ENCODE measurements at places on chromosomes 5 and 9.

GRCh38 chr9:137454597-137455358, 4.4 kb downstream of the NSMF start:
- DNase-seq: no peak

GRCh38 chr5:179411161-179411841, 66.0 kb upstream of the ADAMTS2 start:
- no peak for DNase-seq

GRCh38 chr5:60334281-60334713, 365.7 kb downstream of the DEPDC1B start:
- no peak for DNase-seq

DNA sequence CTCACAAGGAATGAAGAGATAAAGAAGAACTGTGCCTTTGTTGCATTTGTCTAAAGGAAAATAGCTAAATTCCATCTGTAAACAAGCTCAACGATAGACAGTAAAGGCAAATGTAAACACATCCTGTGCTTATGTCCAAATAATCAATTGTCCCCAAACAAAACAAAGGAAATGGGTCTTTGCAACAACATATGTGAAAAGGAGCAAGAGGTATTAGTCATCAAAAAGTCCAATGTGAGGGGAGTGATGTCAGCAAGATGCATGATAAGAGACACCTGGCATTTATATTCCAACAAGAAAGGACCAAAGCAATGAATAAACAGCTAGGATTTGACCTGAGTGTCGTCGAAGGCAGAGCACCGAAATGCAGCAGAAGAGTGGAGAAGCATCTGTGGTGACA, 209.1 kb downstream of the ASTN2 start:
- no peak for DNase-seq

- no peak for DNase-seq
Measured at GRCh38 chr5:3237276-3237868, 358.3 kb upstream of the IRX1 start.

DNA sequence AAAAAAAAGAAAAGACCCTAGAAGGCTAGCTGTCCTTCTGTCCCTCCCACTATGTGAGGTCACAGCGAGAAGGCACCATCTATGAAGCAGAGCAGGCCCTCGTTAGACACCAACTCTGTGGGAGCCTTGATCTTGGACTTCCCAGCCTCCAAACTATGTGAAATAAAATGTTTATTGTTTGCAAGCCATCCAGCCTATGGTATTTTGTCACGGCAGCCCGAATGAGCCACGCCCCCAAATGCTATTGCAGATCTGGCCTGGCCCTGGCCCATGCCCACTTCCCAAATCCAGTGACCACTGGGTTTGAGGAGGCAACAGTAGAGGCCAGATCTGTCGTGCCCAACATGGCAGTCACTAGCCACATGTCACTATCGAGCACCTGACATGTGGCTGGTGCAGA, 10.8 kb downstream of the STK10 start:
- no peak for DNase-seq

GRCh38 chr9:34576597-34577399, 12.7 kb downstream of the CNTFR start:
- DNase-seq: no peak

GRCh38 chr5:16626696-16627264, 10.0 kb upstream of the RETREG1 start:
- DNase-seq: no peak

GRCh38 chr9:38081356-38082108, 12.5 kb upstream of the SHB start:
- DNase-seq: no peak

- no peak for DNase-seq
Measured at GRCh38 chr9:129198319-129199043, 20.4 kb upstream of the IER5L start.

- DNase-seq: no peak
Measured at GRCh38 chr9:101566904-101567724, 27.7 kb downstream of the PPP3R2 start.

- no peak for DNase-seq
Measured at GRCh38 chr9:104879555-104880309, 48.2 kb downstream of the ABCA1 start.

GRCh38 chr9:107824556-107824955, 335.0 kb upstream of the KLF4 start:
- no peak for DNase-seq

DNA sequence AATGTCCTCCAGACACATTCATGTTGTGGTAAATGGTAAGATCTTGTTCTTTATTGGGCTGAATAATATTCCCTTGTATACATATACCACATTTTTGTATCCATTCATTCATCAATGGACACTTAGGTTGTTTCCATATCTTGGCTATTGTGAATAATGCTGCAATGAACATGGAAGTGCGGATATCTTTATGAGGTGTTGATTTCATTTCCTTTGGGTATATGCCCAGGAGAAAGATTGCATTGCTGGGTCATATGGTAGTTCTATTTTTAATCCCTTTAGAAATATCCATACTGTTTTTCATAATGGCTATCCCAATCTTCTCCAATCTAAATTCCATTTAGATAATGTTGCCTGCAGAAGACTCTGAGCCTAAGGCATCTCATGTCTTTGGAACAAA, 78.0 kb upstream of the TNC start:
- DNase-seq: no peak

DNA sequence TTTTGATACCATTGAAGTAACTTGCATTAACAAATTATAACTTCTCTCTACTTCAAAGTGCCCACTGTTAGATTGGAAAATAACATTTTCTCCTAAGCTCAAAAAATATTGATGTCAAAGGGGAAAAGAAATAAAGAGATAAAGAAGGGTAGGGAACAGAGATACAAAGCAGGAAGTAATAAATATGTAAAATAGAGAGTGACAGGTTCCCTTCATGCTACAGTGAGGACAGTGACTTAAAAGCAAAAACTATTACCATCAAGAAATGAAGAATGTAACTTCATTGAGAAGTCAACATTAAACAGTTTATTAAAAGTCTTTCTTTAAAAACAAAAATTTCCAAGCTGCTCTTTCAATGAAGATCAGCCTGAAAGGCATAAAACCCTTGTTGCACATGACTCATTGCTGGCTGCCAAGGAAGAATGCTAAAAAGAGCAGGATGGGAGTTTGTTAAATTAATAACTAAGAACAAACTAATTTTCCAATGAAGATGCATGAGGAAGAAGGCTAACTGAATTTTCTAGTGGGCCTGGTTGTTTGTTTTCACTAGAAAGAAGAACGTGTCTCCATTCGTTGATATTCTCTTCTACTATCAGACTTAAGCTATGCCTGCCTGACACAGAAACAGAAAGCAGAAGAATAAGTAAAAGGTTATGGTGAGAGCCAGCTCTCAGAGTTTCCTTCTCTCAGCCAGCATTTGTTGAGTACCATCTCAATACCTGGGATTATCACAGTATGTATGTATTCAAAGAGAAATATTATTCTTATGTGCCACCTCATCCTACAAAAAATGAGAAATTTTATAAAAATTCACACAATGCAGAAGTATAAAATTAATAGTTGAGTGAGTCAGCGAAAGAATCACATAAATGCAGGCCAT, 197.8 kb upstream of the NREP start:
- DNase-seq: no peak

- DNase-seq: no peak
Measured at GRCh38 chr5:1701216-1701864, 98.3 kb downstream of the MRPL36 start.

- no peak for DNase-seq
Measured at GRCh38 chr5:168401226-168401625, 85.0 kb upstream of the RARS1 start.

DNA sequence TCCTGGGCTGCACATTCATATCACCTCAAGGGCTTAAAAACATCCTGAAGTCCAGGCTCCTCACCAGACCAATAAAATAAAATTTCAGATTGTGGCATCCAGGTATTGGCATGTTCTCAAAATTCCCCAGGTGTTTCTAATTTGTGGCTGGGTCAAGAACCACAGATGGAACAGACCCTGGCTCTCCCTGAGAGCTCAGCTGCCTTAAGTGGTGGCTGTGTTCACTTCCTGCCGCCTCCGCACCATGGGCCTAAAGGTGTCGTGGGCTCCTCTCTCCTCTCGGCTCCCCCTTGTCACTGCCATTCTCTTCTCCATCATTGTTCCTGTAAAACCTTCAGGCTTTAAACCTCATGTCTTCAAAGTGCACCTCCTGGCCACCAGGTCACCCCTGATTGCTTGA, 17.8 kb upstream of the CCNJL start:
- DNase-seq: no peak

- DNase-seq: no peak
Measured at GRCh38 chr9:2177121-2177520, 162.0 kb downstream of the SMARCA2 start.

- no peak for DNase-seq
Measured at GRCh38 chr5:179963375-179963774, 55.7 kb upstream of the TBC1D9B start.

DNA sequence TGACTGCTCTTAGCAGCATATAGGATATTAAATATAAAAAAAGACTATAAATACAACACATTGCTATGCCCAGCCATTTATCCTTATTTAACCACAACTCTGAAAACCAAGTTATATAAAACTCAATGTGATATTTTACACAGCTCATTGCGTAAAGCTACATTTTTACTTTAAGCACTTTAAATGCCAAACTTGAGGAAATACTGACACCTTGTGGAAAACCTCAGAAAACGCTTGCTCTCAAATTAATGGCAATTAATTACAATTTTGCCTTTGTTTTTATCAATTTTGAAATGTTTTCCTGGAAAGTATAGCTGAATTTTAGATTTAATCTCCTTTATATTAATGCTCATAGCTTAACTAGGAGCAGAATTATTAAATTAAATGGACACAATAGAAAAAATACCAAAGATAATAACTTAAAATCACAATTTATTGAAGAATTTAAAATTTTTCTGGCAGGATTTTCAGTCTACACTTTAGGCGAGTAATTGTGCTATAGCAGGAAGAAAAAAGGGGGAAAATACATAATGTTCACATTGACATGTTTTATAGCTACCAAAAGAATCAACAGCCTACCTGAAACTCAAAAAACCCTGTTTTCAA, 25.2 kb upstream of the PLAC8L1 start:
- DNase-seq: peak; percentile 11

DNA sequence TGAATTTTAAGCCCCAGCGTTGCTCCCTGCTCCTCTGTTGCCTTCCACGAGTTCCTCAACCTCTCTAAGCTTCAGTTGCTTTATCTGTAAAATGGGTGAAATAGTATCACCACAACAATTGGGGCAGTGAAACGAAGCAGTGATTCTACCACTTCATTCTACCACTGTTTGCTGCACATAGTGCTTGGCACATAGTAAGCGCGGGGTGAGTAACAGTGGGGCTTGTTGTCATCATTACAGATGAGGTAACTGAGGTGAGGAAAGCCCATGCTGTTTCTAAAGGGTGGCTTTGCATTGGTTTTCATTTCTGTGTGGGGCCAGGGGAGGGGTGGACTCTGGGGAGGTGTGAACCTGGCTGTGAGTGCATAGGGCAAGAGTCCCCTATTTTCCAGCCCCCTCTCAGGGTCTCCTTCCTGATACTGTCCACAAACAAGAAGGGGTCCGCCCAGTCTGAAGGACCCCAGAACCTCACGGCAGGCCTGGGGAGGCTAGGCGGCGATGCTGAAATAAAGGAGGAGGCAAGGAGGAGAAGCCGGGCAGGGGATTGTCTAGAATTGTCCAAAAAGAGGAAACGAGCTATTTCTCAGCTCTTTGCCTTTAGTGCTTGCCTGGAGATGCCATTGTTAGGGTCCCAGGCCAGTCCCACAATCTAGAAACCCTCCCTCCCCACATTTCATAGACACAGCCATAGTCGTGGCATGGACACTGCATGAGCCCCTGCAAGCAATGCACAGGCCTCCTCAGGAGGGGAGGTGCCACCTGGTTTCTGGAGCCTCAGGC, 65.6 kb downstream of the IL6ST start:
- DNase-seq: no peak

- no peak for DNase-seq
Measured at GRCh38 chr5:64312491-64312890, 146.8 kb downstream of the RNF180 start.

DNA sequence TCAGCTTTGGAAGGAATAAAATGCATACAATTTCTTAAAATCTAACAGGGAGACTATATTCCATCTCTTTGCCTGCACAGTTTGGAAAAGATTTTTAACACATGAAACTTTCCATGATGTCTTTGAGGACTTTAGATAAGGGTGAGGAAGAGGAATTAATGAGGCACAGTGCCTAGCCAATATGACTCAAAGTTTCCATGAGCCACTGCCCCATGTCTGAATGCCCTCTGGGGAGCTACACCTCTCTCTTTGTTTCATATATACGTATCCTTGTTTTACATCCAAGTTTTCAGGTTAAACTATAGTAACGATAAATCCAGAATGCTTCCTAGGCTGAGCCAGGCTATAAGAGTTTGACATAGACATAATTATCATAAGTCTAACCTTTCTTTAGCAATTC, 349.3 kb upstream of the TLE4 start:
- no peak for DNase-seq

DNA sequence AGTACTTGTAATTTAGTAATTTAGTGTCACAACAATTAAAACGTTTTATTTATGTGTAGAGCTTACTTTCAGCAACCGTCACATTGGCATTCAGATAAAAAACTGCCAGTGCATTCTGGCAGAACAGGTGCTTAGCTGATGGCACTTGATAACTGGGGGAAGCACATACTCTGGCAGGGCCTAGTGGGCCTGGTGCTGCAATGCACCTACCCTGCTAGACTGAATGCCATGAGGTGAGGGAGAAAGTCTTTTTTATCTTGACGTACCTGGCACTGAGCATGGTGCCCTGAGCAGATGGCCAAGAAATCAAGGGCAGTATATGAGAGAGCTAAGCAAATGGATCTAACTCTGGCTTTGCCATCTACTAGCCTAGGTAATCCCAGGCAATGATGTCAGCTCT, 280.6 kb upstream of the EFNA5 start:
- DNase-seq: no peak

DNA sequence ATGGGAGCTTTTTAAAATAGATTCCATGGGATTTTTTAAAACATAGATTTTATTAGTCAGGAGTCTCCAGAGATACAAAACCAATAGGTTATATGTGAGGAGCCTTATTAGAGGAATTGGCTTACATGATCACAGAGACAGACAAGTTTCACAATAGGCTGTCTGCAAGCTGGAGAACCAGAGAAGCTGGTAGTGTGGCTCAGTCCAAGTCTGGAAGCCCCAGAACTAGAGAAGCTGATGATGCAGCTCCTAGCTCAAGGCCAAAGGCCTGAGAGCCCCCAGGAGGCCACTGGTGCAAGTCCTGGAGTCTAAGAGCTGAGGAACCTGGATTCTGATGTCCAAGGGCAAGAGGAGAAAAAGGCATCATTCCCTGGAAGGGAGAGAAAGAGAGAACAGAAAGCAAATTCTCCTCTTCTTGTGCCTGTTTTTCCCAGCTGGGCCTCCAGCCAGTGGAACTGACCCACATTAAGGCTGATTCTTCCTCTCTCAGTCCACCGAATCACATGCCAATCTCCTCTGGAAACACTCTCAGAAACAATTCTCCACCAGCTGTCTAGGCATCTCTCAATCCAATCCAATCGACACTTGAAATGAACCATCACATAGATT, 59.3 kb downstream of the AHRR start:
- no peak for DNase-seq

DNA sequence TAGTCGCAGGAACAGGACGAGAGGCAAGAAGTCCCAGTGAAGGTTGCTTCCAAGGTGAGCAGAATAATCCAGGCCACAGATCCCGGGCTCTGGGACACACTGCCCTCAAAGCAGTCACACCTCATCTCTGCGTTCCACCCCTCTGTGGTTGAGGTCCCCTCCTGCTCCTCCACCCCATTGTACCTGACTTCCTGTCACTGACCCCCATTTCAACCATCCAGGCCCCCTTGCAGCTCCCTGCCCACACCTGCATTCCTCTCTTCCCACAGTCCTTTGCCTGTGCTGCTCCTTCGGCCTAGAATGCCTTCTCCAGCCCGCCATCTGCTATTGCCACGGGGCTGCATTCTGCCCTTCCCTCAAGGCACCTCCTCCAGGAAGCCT, 73.5 kb downstream of the PAX5 start:
- DNase-seq: no peak
